Activated CD4-positive, alpha-beta T cell treated with anti-CD3 and anti-CD28 coated beads, Interleukin-2, Interleukin-4, amounts not matched to agents 100 ng/mL and 50 ng/mL, durations not matched to agents 16 hours and 8 hours (primary cell): ENCODE measurements at places on chromosomes 1 and 21.

DNA sequence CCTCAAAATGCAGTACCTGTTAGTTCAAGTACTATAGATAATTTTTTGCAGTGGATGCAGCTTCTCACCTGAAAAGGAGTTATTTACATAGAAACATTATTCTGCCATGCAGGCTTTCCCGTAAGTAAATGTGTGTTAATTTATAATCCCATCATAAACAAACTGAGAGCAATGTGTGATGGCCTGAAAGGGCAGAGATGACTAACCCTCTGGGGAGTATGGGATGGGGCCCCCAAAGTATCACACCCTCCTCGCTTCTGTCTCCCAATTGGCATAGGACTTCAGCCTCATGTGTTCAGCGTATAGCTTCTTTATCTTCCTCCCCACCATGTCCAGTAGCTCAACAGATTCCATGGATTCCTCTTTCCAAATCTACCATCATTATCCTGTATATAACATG is 7.6 kb downstream of the HMGCL start:
- DNase-seq = no peak

DNA sequence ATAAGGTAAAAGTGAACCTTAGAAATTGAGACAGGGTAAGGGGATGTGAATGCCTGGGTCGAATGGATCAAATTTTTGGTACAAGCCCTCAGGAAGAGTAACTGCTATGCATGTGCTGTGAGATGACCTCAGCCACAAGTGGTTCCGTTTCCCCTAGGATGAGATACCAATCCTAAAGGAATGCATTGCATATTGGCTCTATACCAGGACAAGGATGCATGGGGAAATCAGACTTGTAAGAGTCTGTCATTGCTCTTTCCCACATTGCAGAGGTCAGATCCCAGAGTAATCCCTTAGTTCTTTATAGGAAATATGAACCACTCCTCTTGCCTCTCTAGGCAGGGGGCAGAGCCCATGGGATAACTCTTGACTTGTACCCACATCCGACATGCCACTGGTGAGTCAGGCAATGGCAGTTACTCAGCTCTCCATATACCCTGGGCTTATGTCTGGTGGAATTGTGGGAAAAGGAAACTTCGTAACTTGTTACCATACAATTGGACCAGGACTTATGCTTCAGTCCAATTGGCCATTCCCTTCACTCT is 428.3 kb upstream of the ZRANB2 start:
- no peak for DNase-seq

DNA sequence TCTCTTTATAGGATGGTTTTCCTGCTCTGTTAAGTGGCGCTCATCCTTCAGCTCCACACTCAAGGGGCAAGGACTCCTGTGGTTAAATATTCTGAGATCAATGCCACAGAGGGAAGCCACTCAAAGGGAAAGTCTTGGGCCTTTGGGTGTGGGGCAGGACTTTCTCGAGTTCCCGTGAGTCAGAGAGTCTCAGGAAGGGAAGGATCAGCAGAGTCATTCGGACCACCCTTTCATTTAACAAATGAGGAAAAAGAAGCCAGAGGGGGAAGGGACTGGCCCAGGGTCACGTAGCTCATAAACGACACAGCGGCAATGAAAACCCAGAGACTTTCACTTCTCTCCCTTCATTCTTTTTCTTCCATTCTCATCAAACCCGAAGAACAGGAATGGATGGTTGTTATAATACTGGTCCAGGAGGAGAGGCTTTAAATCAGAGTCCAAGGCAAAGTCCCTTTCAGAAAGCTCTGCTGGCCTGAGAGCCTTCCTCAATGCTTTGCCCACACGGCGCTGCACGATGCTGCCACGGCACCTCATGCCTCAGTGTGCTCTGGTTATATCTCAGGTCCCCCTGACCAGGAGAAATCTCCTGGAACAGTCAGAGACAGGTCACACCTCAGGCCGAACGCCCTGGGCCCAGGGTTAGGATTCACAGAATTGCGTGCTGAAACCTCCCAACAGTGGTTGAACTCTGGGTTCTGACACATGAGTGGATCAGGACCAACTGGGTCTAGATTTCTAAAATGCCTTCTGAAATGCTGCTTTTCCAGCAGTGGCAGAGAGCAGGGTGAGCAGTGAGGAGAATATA is 65.3 kb downstream of the TENT5C start:
- no peak for DNase-seq

DNA sequence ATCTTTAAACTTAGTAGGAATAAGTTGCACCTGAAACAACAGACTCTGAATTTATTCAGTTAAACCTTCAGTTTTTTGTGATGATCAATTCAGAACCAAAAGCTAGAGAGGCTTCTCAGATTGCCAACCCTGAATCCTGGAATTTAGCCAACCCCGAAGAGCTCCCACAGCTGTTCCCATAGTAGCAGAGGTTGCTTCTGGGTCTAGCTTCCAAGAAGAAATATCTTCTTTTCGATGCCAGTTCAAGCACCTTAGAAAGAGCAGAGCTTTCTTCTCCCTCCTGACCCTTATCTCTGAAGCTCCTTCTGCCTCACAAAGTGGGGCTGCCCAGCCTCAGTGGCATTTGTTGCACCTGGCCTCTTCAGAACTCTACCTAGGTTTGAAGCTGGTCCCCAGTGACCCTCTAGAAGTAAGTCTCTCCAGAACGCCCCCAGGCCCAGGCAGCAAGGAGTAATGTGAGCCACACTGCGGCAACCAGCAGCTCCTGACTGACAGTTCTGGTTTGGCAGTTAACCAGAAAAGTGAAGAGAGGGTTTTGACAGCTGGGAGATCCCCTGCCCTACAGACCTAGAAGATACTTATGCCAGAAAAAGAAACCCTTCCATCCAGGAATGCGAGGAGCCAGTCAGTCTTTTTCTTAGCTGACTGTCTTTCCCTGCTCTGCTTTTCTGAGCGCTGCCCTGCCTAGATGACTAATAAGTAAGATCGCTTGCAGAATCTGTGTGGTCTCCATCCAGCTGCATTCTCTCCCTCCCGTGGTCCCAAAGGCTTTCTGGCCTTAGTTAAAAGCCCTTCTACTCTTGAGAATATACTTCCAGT is 165.9 kb downstream of the ADGRL4 start:
- no peak for DNase-seq

GRCh38 chr1:93346421-93346993 is 800 bp downstream of the DR1 start:
- peak; percentile 46 for DNase-seq

DNA sequence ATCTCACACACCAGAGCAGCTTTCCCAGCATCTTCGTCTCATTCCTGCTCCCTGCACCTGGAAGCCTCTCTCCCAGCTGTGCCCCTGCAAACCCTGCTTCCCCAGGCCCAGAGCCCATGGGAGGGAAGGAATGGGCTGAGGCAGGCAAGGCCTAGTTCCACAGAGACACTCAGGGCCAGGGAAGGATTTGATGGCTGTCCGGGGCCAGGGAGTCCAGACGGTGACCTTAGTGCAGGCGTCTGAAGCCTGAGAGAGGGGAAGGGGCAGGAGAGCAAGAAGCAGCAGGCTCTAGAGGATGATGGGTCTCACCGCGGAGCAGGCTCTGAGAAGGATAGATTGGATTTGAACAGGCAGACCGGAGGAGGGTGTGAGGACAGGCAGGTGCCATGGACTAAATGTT is 22.2 kb upstream of the TNNI1 start:
- no peak for DNase-seq

DNA sequence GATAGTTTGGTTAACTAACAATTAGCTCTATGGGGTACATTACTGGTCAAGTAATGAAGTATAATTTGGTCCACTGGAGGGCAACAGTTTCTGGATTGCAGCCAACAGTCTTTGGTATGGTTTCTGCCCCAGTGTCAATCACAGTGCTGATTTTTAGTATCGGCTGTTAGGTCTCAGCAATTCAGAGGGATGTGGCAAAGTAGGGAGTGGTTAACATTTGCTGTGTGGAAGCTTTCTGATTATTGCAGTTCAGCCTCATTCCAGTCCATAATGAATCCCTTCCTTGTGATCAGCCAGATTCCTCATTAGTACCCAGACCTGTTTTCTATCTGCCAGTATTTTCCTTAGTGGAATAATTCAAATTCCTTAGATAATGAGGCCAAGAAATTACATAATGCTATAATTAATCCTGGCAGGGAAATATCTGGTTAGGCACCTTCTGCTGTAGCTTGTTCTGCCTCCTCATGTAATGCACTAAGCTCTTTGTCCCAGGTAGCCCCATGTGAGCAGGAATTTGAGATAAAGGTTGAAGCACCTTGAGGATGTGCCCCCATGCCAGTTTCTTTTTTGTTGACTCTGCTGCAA is 14.0 kb downstream of the F3 start:
- DNase-seq = no peak

DNA sequence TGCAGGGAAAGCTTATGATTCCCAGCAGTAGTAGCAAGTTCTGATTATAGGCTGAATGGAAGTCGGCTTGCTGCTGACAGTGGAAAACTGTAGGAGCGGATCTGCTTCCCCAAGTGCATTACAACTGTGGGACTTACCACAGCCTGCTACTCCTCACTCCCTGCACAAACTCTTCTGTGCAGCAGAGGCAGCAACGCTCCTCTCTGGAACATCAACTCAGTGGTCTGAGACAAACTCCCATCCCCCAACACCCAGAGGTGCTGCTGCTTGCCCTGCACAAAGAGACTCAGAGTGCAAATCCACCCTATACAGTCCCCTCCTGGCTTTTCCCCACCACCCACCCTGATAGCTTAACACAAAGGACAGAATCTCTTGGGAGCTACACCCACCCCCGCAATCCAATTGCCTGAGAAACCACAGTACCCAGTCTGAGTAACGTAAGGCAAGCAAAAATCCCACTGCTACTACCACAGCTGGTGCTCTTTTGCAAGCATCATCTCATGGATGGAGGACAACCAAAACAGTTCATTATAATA is 1455.2 kb downstream of the AMY1C start:
- DNase-seq = no peak

DNA sequence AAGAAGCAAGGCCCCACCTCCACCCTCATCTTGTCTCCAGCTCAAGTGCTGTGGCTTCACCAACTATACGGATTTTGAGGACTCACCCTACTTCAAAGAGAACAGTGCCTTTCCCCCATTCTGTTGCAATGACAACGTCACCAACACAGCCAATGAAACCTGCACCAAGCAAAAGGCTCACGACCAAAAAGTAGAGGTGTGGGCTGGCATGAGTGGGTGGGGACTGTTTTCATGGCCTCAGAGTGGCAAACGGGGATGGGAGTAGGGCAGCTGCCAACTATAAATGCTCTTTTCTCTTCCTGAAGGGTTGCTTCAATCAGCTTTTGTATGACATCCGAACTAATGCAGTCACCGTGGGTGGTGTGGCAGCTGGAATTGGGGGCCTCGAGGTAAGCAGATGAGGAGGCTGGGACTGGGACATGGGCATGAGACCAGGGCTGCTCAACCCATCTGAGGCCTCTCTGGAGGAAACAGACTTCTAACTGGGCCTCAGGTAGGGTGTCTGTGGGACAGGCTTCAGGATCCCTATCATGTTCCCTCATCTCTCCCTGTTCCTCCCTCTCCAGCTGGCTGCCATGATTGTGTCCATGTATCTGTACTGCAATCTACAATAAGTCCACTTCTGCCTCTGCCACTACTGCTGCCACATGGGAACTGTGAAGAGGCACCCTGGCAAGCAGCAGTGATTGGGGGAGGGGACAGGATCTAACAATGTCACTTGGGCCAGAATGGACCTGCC is 8.8 kb upstream of the P3R3URF start:
- no peak for DNase-seq

GRCh38 chr1:42923367-42924081 is 35.1 kb downstream of the SLC2A1 start:
- no peak for DNase-seq

- no peak for DNase-seq
Observed at GRCh38 chr1:78831731-78832360, 174.7 kb downstream of the ADGRL4 start.

DNA sequence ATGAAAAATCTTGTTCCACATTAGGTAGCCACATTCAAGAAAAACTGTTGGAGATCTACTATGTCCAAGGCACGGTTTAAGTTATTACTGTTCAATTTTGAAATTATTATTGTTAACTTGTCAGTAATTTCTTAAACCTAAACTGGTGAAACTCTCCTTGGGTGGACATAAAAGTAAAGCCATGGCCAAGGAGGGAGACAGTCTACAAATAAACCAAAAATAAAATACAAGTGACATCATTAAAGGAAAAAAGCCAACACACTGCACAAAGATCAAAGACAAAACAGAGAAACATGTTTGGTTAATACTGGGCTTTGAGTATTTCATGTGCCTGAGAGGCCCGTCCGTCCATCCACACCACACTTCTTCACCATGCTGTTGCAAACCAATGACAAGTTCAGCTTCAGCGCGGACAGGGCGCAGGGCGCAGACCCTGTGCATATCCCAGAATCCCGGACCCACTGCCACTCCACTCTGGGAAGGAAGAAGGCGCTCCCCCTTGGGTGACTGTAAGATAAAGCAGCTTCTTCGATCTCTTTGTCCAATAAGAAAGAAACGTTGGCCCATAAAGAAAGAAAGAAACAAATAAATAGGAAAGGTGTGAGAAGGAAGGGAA is 918 bp upstream of the RASAL2 start:
- DNase-seq = no peak

DNA sequence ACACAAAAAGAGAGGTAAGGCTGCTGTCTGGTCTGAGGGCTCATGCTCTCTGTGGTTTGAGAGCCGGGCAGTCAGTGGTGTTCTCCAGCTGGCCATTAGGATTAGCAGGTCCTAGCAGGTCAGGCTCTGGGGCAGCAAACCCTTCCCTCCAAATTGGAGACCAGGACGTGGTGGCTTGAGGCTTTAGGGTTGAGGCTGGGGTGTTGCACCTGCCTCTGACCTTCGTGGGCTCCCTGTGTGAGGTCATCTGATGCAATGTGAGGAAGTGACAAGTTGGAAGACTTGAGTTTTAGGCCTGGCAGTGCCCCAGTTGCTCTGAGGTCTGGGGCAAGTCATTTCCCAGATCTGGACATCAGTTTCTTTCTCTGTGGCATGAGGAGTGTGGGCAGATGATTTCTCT is 24.4 kb downstream of the SZRD1 start:
- peak; percentile 30 for DNase-seq
